T-helper 2 cell (primary cell): ENCODE measurements at places on chromosomes 7 and 10.
A peak's percentile ranks its signal among the peaks of the same experiment; 100 is the strongest.

DNA sequence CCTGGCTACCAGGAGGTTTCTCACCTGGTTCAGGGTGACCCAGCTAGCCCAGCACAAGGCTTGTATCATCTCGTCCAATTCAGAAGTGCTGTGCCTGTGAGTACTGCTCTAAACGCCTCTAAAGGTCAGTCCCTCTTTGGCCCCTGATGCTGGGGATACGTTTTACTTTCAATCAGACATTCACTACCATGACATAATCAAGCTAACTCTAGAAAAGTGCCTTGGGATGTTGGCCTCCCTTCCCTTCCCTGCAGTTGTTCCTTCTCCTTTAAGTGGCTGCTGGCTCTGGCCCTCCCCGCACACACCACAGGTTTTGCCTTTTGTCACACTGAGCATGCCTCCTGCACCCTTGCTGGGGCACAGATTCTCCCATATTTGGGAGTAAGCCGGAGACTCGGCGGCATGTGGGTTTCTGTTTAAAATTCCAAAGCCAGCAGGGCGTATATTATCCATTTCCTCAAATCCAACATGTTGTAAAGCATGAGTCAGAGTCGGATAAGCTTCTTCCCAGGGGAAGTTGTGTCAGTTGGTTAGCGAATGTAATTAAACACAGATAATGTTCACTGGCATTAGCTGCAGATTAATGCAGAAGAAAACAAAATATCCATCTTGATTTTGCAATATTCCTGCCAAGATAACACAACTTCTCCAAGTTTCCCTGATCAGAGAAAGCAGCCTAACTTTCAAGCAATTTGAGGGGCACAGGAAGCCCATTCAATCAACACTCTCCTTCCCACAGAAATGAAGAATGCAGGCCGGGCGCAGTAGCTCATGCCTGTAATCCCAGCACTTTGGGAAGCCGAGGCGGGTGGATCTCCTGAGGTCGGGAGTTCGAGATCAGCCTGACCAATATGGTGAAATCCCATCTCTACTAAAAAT, 31.8 kb upstream of the VCL start:
- no peak for DNase-seq

DNA sequence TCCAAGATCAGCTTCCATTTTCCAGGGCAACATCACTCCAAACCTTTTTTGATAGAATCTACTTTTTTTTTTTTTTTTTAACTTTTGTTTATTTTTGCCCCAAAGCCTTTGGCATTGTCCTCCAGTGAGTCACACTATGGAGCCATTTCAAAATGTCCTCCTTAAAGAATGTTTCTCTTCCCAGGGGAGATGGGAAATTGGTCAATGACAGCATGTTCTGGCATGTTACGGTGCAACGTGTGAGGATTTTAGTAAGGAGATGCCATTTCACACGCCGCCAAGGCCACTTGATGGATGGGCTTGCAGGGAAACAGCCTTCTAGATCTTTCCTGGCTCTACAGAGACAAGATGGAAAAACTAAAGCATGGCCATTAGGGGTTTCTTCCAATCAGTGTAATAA, 30.7 kb upstream of the TRIL start:
- DNase-seq, result no peak

GRCh38 chr10:101769541-101770180, 6.3 kb downstream of the FGF8 start:
- DNase-seq, result no peak

DNA sequence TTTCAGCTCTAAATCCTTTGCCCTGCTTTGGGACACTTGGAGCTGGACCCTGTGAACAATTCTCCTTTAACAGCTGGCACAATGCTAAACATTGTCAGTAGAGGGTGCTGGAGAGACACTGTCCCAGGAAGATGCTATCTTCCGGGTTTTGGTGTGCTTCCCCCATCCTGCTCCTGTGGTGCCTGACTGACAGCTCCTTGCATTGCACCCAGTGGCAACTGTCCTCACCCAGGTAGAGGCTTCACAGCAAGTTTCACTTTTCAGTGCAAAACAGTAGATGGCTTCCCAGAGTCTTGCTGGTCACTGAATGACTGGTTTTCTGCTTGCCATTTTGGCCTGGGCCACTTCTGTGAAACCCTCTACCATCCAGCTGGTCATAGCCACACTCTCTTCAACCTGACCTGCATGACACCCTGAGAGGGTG, 77.3 kb downstream of the CDC14C start:
- no peak for DNase-seq

DNA sequence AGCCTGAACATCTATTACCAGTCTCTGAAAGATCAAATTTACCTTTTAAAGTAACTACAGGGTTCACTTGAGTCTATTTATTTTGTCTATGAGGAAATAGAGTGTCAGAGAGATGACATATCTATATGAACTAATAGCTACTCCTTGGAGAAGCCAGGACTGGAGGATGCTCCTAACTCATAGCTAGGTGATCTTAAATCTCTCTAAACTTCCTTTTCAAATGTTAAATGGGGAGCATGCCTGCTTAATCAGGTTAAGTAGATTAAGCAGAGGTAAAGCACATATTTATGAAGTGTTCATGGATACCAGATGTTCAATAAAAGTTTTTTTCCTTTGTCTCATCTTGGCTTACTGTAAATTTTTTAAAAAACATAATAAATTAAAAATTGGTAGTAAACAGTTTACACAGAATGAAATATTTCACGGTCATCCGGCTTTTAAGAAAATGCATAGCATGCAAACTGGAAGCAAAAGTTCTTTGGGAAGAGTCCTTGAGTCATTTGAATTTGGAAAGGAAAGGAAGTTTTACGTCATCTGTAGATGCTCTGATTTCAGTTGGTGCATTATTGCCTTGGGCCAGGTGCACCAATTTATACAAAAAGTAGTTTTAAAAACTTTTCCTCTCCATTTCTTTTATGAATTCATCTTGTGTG, 155.1 kb downstream of the BICC1 start:
- no peak for DNase-seq

DNA sequence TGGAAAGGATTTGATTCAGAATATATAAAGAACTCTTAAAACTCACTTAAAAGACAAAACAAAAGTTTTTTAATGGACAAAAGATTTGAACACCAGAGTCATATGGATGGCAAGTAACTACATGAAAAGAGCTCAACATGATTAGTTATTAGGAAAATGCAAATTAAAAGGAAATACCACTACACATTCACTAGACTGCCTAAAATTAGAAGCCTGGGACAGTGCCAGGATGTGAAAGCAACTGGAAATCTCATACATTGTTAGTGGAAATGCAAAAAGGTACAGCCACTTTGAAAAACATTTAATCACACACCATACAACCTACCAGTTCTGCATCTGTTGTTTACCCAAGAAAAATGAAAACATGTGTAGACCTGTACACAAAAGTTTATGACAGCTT, 48.8 kb downstream of the RALA start:
- DNase-seq, result no peak

DNA sequence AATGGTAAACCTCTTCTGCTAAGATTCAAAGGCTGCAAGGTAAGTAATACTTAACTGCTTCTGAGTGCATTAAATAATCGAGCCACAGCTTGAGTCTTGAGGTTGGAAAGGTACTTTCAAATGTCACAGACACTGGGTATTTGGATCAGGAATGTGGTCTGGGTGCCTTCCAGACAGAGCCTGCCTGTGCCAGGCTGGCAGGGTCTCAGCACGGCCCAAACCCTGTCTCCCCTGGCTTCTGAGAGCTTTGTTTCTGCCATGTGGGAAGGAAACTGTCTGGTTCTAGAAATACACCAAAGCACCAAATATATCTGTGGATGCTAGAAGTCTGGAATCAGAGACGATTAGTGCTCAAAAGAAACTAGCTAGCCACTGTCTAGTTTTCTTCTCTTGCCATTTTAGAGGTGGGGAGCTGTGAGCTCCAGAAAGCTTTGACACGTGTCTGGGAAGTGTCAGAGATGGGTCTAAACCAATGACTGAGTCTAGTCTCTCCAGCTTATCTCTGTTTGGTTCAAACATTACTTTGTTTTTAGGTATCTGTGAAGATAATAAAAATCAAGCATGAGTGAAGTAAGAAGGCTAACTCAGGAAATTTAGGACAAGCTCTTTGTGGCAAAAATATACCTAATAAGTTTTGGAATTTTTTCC, 162.8 kb downstream of the CYP26A1 start:
- no peak for DNase-seq

DNA sequence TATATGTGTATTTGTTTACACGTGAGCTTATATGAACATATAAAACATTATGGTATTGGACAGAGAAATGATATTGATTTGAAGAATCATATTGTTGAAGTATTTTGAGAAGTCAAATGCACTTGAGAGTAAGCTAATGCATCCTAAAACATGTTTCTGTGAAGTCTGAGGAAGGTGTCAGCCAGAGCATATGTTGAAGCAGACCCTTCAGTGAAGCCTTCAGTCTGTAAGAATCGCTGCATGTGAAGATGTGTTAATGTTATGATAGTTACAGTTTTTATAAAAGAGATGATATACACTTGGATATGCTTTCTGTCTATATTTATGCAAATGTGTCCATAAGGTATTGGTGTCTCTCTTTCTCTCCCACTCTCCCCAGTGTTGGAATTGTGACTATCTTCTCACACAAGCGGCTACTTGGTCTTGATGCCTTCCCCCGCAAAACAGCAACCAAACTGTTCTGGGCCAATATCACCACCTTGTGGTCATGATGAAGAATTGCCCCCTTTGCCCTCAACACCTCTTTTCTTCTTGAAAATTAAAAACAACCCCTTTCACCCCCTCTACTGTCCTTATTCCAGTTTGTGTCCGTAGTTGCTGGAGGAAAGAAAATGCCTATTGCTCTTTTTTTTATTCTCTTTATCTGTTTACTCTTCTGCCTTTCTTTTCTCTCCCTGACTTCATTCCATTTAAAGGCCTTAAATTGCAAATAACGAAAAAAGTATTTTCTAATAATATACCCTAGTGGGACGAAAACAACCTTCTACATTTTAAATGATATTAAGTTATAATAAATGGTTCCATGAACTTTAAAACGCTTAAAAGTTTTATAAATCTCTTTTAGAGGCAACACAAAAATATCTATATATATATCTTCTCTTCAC, 64.9 kb downstream of the IKZF1 start:
- DNase-seq, result peak; percentile 71

- no peak for DNase-seq
Observed at GRCh38 chr7:18180685-18181084, 153.0 kb upstream of the PRPS1L1 start.

GRCh38 chr10:29917311-29917710, 142.1 kb downstream of the JCAD start:
- DNase-seq, result no peak

DNA sequence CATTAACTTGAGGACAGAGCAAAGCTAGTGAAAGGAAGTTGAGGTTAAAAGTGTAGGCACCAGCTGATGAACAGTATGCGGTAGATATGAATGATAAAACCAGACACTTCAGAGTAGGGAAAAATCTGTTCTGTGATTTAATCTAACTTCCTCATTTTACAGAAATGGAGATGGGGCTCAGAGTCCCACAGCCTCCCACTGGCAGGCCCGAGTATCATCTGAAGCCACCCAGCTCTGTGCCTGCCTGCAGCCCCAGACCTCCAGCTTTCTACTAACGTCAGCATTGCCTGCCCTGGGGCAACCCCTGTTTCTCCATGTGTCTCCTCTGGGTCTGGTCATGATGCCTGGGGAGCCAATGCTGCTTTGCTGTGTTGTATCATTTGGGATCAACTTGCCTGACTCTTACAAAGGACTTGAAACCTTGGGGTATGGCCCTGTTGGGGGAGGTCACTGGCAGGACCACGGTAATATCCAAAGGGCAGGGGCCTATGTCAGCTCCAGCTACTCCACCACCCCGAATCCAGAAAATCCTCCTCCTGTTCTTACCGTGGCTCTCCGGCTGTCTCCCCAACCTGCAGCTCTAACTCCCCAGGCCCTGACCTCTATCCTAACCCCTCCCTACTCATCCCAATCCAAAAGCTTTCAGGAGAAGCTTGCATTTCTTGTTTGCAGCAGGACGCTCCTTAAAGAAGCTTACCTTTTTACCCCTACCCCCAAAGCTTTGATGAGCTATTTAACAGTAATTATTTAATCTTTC, 56.2 kb upstream of the NPY start:
- DNase-seq, result peak; percentile 85

- DNase-seq, result peak; percentile 34
Observed at GRCh38 chr10:2839081-2839725, 228.1 kb upstream of the PFKP start.

DNA sequence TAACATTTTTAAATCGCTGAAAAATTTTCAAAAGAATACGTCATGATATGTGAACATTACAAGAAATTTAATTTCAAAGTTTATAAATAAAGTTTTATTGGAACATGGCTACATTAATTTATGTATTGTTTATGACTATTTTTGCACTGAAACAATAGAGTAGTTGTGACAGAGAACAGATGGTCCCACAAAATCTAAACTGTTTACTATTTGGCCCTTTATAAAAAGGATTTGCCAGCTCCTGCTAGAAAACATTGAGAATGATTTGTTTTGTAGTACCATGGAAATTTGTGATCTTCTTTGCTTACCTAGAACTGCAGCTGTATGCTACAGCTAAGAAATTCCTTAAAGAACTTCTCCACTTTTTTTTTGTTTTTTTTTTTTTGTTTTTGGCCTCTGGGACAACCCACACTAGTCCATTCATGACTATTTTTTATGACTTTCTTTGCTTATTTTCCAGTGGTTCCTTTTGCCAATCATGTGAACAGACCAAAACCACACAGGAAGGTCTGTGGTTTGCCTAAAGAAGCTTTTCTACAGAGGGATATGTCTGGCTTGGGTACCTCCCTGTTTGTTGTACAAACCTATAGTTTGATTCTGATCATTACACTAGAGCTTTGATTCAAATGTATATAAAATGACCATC, 55.7 kb downstream of the ST7 start:
- DNase-seq, result no peak

- DNase-seq, result no peak
Observed at GRCh38 chr7:93442478-93443224, 131.9 kb downstream of the CALCR start.

DNA sequence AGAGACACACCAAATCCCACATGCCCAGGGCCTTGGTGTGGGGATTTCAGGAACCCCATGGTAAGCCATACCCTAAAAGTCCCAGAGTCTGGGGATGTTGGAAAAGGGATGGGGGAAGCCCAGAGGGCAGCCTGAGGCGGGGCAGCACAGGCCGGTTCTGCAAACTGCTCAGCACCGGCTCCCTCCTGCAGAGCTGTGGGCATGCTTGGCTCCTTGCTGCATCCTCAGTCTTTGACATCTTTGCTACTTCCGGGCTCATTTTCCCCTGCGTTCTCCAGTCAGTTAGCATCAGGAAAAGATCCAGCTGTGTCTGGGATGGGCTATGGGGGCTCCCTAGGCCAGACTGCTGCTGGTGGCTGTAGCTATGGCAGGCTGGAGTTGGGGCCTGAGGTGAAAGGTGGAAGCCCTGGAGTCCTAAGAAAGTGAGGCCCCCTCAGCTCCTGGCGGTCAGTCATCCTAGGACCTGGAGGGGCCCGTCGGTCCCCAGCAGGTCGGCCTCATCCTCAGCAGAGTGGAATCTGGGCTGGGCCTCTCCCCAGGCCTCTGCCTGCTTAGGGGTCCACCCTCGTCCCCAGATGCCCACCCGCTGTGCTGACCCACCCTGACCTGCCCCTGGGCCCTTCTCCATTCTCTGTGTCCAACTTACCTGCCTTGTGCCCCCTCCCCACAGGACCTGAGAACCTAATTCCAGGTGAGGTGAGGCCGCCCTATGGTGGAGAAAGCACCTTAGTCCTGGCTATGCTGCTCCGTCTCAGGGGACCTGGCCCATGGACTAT, 9.3 kb downstream of the TBATA start:
- DNase-seq, result no peak
